Hematopoietic multipotent progenitor cell treated with erythropoietin and hydrocortisone succinate and interleukin-3 and kit ligand, for 6 days (in vitro differentiated cells): ENCODE measurements at places on chromosomes 5 and 9.

GRCh38 chr9:133572821-133573361, 36.3 kb downstream of the FAM163B start:
- no peak for DNase-seq

GRCh38 chr9:137134191-137134590, 4.8 kb upstream of the GRIN1 start:
- no peak for DNase-seq

- no peak for DNase-seq
Measured at GRCh38 chr5:174078416-174078815, 32.9 kb downstream of the NSG2 start.

- peak; percentile 1 for DNase-seq
Measured at GRCh38 chr5:25489834-25490538, 845.2 kb upstream of the CDH10 start.

DNA sequence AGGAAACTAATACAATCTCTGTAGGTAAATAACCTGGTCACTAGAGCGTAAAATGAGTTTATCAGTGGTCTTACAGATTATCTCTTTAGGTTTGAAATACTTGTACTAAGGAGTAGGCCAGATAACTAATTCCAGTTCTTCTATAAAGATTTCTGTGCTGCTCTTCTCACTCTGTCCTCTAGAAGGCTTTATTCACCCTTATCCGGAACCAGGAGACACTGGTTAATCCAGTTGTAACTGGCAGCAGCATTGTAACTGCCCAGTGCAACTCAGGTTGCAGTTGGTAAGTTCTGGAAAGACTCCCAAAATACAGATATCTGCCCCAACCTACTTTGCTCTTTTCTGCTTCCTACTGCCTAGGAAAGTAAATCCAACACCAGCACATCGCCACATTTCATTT, 19.8 kb downstream of the C5orf22 start:
- DNase-seq, result no peak

GRCh38 chr5:8473827-8474568, 605.0 kb downstream of the MTRR start:
- DNase-seq, result no peak

DNA sequence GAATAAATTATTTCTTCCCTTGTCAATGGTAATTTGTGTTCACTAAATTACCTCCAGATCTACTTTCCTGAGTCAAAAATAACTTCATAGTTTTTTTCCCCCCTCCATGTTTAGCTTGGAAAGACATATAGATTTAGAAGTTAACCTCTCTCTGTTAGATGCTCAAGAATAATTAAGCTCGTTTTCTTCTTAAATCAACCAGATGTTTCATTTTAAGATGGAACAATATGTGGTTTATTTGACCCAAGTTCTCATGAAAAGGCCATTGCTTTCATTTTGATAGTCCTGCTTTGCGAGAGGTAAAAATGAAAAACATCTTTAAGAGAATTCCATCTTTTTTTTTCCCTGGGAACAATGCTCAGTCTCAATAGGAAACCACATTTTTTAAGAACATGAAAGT, 27.7 kb upstream of the GAS1 start:
- no peak for DNase-seq

- DNase-seq, result no peak
Measured at GRCh38 chr9:13607481-13608441, 328.3 kb upstream of the MPDZ start.

DNA sequence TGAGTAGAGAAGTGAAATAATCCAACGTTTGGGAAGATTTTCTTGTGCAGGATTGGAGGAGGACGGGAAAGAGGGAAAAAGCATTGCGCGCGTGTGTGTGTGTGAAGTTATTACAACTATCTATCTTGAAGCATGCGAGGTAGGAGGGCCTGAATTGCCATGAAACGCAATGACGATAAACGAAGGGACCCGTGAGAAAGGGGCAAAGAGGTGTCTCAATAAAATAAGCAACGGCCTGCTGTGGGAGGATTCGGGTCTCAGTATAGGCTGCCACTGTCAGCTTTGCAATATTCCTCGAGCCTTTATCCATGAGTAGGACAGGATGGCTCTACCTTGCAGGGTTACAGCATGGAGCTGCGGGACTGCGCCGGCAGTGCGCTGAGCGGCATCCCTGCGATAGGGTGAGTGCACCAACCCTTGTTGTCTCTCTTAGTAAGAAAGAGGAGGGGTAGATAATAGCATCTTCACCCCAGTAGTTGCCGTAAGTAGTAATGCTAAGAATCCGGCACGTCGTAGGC, 631 bp upstream of the RCL1 start:
- DNase-seq, result no peak

DNA sequence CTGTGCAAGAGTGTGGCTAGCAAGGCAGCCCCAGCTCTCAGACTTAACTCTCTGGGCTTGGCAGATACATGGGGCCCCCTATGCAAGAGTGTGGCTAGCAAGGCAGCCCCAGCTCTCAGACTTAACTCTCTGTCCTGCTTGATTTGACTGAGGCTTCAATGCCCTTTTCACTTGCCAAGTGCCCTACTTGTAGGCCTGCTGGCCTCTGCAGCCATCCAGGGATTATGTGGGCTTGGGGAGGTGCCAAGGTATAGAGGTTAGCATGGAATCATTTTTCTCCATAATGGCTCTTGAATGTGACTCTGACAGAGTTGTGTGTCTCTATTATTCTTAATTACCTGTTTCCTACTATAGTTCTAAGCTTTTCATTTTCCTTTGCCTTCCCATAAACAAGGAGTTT, 115.5 kb upstream of the RUSC2 start:
- no peak for DNase-seq

DNA sequence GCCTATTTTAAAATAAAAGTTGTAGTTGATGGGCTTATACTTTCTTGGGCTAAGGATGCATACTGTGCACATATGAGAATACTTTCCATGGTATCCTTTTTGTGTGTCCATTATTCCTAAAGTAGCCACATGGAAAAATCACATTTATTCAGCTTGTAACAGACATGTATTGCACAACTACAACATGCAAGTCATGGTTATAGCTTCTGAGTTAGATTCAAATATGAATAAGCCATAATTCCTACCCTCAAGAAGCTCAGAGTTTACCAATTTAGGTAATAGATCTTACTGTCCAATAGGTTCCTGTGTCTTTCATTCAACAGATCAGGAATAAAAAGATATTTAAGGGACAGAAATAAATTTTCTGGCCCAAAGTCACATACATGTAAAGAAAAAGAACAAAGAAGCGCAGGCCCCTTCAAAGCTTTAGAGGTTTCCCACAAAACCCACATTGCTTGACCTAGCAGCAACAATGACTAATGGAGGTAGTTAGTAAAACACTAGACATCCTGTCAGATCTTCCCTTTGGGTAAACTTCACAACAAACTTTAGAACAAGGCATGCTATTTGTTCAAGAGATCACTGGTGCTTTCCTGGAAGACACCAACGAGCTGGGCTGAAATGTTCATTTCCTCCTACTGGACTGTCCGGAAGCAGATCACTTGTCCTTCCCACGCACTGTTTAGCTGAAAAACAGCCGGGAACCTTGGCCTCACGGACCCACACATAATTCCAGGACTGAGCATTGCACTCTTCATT, 78.4 kb upstream of the ITGA1 start:
- peak; percentile 42 for DNase-seq

- DNase-seq, result peak; percentile 95
Measured at GRCh38 chr9:134407121-134407779, 81.0 kb downstream of the RXRA start.

- DNase-seq, result no peak
Measured at GRCh38 chr5:154461531-154461930, 15.7 kb downstream of the SAP30L start.

- no peak for DNase-seq
Measured at GRCh38 chr9:38177680-38178079, 108.7 kb upstream of the SHB start.

DNA sequence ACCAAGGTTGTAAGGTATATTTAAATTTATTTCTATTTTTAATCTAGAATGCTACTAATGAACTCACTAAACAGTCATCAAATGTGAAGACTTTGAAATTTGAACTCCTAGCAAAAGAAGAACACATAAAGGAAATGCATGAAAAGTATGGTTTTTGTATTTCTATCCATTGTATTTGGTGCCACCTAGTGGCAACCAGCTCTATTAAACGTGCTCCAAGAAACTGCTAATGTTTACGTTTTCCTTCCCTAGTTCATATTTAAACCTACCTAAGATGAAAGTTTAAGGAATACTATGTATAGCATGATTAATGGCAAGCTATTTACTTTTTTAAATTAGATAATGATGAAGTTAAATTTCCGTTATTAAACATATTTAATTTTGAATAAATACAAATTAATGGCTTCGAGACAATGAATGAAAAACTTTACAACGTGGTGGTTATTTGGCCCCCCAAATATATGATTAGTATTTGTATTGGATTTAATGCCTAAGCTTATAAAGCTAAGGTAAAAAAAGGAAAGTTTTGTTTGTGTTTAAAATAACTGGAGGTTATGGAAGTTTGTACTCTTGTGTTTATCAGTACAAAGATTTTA, 115.9 kb upstream of the SH3GL2 start:
- DNase-seq, result peak; percentile 86

GRCh38 chr5:82918311-82919031, 158.7 kb downstream of the TMEM167A start:
- no peak for DNase-seq

DNA sequence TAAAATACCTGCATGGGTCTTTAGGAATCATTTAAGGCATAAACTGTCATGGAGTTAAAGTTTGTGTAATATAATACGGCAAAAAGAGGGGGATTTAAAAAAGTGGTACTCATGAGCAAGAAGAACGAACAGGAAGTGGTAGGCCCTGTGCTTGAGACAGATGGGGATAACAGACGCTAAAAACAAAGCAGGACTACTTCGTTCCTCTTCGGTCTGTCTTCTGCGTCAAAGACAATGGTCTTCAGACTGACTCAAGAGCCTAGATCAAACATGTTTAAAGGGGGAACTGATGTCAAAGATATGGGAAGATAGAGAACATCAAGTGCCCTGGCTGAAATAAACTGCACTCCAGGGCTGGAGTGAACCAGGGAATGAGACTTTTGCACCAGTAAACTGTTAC, 59.8 kb upstream of the RFX3 start:
- peak; percentile 28 for DNase-seq

DNA sequence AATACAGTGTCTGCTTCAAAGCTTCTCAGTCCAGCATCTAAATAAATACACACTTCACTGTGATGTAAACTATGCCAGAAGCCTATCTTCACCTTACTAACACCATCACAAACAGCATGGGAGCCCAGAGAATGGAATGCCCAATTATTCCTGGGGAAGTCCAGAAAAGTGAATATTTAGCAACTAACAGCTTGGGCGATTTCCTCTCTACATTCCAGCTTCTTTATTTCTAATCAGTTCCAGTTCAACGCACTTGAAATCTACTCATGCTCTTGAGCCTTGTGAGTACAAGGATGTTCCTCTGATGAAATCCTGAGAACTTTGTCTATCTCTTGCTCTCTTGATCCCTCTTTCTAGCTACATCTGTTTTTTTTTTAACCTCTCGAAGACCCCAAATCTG, 100.4 kb upstream of the C9orf72 start:
- DNase-seq, result no peak

- no peak for DNase-seq
Measured at GRCh38 chr9:126788046-126788445, 16.8 kb upstream of the ZBTB43 start.

GRCh38 chr5:168817591-168817990, 238.4 kb upstream of the PANK3 start:
- no peak for DNase-seq

- DNase-seq, result no peak
Measured at GRCh38 chr9:126295082-126295477, 31.5 kb upstream of the MVB12B start.

GRCh38 chr5:173858670-173859407, 29.3 kb upstream of the CPEB4 start:
- DNase-seq, result peak; percentile 44

DNA sequence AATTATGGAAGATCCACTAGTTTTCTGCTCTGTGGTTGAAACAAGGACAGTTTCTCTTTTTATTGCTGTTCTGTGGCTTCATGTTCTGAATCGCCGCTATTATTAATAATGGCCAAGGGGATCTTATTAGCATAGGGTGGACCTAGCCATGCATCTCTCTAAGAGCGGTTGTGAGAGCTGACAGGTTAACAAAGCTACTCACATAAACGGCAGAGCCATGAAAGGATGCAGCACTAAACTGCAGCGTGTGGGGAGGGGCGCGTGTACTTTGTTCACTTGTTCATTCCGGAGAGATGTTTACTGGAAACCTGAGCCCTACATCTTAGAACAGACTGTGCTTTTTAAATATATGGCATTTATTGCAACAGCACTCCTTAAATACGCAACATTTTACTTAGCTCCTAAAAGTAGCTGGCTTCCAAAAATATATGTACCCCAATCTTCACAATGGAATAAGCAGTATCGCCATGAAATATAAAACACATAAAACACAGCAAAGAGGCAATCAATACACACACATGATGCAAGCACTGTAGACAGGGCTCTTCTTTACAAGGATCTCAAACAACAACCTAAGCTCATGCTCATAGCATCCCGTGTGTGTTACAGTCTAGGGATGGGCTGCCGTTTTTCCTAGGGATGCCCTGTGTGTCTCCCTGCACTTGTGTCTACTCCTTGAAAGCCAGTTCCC, 424.6 kb downstream of the MED10 start:
- DNase-seq, result no peak

DNA sequence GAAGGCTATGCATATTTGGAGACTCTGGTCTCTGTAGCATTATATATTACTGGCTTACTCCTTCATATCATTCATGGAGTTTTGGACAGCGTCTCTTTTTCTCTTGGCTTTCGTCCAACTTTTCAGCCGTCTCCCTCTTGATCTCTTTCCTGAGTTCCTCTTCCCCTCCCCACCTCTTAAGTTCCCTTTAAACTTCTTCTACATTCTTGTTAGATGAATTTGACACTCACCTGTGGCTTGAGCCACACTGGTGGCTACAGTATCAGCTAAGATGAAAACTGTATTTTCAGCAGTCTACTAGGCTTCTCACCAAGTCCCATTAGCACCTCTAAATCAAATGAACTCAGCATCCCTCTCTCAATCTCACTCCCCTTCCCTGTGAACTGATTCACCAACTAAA, 128.1 kb downstream of the STARD4 start:
- peak; percentile 3 for DNase-seq

DNA sequence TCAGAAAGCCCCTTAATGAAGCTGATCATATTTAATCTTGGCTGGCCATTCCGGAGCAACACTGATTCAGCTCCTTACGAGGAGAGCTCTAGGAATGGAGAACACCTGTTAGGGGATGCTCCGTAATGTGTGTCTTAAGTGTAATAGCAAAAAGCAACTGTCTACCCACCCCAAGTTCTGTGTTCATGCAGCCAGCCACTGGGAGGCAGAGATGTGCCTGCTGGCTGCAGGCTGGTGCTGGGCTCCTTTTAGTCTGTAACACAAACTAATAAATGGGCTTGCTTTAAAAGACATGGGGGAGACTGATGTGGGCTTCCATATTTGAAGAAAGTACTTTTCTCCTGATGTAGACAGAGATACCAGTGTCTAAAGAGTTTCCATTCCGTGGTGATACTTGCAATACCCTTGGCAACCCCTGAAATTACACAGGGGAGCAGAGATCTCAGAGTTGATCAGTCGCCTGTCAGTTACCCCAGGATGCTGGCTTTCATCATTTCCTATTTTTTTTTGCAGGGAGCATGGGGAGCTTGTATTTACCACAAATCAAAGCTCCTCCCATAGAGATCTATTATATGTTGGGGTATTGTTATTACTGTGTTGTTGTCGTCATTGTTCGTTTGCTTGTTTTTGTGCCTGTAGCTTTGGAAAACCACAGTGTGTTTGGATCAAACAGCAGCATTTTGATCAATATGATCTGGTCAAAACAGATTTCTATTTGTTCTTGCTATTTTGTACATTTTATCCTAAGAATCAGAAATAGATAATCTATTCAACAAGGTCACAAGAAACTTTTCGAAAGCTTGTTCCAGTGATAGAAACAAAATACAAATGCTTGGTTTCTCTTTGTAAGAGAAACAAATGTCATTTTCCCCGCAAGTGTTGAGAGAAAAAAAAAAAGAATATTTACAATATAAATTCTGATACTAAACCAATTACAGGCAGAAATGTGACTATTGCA, 65.8 kb downstream of the MTX3 start:
- DNase-seq, result no peak
